Glomerular endothelial cell (primary cell): ENCODE measurements at places on chromosomes 7 and 10. TPM values are rescaled to one million over a fixed set of nuclear protein-coding genes. Genes with fewer than 3 reads are reported as not detected.

- no peak for DNase-seq
Observed at GRCh38 chr7:7686811-7687508, 31.4 kb downstream of the RPA3 start.

DNA sequence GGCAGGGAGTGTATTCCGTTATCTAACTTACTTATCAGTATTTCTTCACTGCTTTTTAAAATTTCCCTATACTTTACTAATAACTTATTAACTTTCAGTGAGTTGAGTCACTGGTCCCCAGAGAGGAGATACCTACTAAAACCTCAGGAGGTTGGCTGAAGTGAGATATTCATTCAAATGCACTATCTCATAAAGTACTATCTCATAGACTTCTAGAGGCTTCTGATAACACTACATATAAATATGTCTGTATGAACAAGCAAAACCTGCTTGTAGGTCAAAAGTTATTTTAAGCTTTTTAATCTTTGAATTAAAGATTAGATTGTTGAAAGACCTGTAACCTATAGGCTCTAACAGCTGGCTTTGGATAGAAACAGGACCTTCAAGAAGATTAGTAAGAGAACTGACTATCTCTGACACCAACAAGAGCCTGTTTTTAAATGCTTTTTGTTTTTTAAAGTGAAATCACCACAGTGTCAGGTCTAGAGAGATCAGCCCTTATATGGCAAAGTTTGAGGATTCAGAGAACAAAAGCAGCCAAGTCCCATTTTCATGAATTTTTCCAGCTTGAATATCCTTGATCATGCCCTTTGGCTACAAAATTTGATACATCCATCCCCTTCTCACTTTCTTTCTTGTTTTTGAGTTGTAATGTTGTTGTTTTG, 242.2 kb downstream of the ARL4A start:
- no peak for DNase-seq

GRCh38 chr10:120943542-120943941, 92.4 kb downstream of the WDR11 start:
- DNase-seq = no peak

DNA sequence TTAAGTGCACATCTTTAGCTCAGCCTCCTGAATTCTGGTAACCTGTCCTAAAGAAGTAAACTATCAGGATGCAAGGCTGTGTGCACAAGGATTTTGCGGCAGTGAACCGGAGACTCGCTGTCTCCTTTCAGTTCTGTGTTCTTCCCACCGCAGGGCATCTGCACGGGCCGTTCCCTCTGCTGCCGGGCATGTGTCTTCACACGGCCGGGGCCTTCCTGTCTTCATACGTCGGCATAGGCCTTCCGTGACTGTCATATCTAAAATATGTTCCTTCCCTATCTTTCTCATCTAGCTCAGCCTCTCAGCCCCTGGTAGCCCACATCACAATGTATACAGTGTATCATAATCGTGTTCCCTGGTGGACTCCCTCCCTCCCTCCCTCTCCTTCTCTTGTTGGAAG, 16.4 kb downstream of the PALD1 start:
- DNase-seq = no peak

SLC29A4 gene
- total RNA-seq = 3.8 and 6.2 TPM in 2 replicates

CHST15 gene
- total RNA-seq = 68.1 and 76.9 TPM in 2 replicates

NACAD gene
- total RNA-seq = 7.3 and 7.9 TPM in 2 replicates
